ENCODE measurements at places on chromosomes 7 and 10.

DNA sequence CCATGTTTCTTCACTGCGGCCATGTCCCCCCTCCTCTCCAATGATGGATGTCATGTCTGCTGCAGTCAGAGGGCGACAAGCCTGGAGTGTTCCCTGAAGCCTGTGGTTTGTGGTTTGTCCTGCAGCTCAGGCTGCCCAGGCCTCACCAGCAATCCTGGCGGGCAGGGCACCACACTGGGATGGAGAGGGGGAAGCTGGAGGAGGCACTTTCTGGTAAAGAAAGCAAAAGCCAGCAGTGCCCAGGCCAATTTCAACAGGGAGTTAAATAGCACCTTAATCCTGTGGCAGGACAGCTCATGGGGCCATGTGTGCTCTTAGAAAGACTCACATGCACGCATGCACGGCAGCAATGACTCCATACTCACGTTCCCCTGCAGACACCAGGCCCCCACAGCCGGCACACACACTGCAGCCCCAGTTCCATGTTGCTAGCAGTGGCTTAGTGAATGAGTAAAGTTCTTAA lies 158.3 kb downstream of the EGFR start:
- no peak for DNase-seq

DNA sequence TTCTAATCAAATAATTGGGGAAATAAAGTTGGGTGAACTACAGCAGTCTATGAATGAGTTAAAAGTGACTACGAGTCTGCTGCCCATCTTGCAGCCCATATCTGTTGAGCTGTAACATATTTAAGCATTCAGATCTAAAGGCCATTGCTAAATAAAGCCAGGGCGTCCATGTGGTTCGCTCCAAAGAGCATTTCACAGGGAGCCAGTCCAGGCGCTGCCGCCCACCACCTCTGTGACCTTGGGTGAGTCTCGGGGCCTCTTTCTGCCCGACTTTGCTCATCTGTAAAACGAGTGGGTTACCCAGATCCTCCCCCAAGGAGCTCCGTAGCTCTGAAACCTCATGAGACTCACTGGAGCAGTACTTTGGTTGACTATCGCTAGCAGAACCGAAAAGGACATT lies 223.1 kb downstream of the CUX1 start:
- no peak for DNase-seq

DNA sequence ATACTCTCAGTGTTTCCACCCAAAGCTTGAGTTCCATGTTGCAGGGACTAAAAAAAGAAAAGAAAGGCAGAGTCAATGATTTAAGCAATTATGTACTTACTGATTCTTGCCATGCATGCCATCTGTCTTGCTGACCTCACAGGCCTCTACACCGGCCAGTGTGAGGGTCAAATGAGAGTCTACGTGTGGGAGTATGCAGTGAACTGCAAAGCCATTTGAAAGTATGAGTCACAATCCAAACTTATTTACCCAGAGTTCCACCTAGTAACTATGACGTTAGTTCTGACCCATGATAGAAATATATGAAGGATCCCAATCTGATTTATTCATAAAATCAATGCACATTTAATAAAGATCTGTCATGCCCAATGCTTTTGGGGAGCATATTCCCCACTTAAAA lies 26.5 kb downstream of the PDE1C start:
- no peak for DNase-seq

- no peak for DNase-seq
Observed at GRCh38 chr7:2596464-2597272, 35.1 kb upstream of the TTYH3 start.

- DNase-seq, result no peak
Observed at GRCh38 chr7:94276027-94276426, 118.7 kb upstream of the COL1A2 start.

DNA sequence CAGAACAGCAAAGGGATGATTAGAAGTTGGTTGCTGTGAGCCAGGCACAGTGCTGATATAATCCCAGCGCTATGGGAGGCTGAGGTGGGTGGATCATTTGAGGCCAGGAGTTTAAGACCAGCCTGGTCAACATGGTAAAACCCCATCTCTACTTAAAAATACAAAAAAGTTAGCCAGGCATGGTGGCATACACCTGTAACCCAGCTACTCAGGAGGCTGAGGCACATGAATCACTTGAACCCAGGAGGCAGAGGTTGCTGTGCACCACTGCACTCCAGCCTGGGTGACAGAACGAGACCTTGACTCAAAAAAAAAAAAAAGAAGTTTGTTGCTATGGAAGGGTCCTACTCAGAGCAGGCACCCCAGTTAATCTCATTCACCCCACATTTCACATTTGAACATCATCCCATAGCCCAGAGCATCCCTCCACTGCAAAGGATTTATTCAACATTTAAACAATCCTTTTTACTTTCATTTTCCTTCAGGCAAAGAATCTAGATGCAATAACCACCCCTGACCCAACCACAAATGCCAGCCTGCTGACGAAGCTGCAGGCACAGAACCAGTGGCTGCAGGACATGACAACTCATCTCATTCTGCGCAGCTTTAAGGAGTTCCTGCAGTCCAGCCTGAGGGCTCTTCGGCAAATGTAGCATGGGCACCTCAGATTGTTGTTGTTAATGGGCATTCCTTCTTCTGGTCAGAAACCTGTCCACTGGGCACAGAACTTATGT lies 4.1 kb downstream of the IL6 start:
- no peak for DNase-seq

- DNase-seq, result no peak
Observed at GRCh38 chr7:116483271-116483942, 16.1 kb upstream of the CAV2 start.

DNA sequence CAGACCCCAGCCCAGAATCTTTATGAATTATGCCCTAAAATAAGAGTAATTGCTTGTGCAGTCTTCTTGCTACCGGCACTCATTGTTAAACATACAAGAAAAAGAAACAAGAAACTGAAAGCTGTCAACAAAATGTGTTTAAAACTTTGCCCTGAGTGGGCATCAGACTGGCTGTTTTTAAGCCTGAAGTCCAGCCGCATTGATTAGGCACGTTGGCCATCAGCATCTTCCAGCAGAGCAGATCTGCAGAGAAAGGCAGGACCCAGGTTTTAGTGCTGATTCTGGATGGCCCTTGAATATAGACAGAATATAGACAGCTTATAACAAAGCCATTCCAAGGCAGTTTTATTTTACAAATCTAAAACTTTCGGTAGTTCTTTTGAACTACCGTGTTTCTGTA lies 102.8 kb downstream of the POLL start:
- DNase-seq, result no peak

DNA sequence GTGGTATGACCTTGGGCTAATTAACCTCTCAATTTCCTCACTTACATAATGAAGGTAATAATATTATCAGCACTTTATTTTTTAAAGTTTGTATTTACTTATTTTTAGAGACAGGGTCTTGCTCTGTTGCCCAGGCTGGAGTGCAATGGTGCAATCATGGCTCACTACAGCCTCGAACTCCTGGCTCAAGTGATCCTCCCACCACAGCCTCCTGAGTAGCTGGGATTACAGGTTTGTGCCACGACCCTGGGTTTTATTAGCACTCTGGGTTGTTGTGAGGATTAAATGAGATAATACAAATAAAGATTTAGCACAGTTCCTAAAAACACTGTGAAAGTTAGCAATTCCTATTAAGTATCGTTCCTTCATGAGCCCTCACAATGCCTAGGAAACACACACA lies 14.7 kb downstream of the BAMBI start:
- DNase-seq, result no peak

GRCh38 chr10:53453196-53453595 lies 680.6 kb upstream of the MBL2 start:
- no peak for DNase-seq

GRCh38 chr7:149720372-149721083 lies 52.9 kb downstream of the ZNF467 start:
- DNase-seq, result no peak

DNA sequence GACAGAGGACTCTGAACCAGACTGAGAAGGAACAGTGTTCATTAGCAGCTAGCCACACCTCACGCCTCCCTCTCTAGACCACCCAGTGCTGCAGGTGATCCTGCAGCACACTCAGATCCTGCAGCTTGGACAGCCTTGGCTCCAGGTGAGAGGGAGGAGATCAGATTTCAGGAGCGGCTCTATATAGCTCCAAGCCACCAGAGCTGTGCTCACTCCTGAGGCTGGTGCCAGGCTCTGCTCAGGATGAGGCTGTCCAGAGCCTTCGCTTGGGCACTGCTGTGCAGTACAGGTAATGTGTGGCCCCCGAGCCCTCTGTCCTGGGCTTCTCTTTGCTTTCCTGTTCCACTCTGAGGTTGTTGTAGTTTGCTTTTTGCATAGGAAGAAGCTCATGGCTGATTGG lies 42.4 kb downstream of the C10orf120 start:
- no peak for DNase-seq

DNA sequence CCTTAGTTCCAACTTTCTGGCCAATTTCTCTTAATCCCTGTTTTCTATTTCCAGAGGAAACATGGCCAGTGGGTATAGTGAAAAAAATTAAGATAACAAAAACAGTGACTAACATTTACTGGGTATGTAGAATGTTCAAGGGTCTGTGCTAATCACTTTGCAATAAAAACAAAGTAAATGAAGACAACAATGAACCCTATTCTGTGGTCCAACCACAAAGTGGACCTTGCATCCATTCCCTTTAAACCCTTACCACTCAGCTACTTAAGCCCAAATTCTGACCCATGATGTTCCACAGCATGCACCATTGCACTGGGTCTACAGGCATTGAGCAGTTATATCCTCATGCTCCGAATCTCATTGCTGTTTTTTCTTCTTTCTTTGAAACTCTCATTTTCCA lies 179.9 kb upstream of the PRKCQ start:
- no peak for DNase-seq

DNA sequence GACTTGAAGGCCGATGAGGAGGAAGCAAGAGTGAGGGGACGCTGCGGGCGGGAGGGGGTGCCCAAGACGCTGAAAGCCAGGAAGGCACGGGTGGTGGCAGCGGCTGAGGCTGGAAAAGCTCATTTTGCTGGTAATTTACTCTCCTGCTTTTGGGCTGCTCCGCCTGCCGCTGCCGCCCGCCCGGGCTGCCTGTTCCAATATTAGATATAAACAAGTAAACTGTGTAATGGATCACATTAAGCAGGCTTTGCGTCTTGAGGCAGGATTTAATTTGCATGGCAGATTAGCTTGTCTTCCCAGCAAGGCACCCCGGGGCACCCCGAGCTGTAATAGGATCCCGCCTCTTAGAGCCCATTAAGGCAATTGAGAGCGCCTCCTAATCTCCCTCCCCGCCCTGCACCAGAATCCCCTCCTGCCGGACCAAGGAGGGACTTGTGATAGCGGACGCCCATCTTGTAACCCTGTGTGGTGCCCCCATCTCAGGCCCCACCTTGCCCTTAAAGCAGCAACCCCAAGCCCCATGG lies 46.1 kb upstream of the SLF2 start:
- no peak for DNase-seq

- DNase-seq, result no peak
Observed at GRCh38 chr7:134599371-134599770, 47.3 kb upstream of the BPGM start.

GRCh38 chr7:14085901-14086300 lies 96.4 kb upstream of the ETV1 start:
- DNase-seq, result no peak

- DNase-seq, result no peak
Observed at GRCh38 chr10:22761569-22762220, 47.3 kb upstream of the PIP4K2A start.

- no peak for DNase-seq
Observed at GRCh38 chr7:79702116-79702515, 248.6 kb upstream of the MAGI2 start.

DNA sequence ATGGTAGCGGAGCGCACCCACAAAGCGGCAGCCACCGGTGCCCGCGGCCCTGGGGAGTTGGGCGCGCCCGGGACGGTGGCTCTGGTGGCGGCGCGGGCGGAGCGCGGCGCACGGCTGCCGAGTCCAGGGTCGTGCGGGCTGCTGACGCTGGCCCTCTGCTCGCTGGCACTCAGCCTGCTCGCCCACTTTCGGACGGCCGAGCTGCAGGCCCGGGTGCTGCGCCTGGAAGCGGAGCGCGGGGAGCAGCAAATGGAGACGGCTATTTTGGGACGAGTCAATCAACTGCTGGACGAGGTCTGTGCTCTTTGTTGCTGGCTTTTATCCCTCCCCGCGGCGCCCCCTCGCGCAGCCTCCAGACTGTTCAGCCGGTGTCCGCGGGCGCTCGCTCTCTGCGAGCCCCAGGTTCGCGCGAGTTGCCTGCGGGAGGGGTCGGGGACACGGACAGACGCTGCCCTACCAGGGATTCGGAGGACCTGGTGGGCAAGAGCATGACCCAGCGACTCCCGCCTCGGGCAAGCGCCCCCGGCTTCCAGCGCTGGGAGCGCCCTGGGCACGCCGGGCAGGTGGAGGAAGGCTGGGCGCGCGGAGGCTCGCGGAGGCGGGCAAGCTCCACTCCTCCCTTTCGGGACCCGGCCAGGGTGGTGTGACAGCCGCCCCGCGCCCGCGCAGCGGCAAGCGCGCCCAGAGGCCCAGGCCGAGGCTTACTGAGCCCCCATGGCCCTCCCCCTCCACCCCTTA lies 887 bp downstream of the COL13A1 start:
- no peak for DNase-seq

DNA sequence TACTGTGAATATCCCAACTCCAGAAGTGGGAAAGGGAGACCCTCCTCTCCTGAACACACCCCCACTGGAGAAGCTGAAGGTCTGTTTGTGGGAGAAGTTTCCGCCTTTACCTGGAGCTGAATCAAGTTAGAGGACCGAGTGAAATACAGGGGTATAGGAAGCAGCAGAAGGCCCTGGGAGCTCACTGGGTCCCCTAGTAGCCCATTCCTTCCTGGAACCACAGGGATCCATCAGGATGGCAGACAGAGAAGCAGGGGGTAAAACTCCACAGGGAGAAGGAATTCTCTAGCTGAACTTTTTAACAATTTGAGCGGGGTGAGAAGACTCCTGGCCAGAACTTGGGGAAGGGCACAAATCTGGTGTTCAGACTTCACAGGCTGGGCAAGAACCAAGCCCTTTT lies 275.8 kb downstream of the GRID1 start:
- DNase-seq, result no peak

All from activated gamma-delta T cell treated with Interleukin-2 at 50 U/mL for 16 hours (primary cell).